Activated T-helper 1 cell treated with anti-CD3 and anti-CD28 coated beads, Interleukin-2, amount 50 U/mL, for 16 hours (primary cell): ENCODE measurements at places on chromosomes 1 and 21.

DNA sequence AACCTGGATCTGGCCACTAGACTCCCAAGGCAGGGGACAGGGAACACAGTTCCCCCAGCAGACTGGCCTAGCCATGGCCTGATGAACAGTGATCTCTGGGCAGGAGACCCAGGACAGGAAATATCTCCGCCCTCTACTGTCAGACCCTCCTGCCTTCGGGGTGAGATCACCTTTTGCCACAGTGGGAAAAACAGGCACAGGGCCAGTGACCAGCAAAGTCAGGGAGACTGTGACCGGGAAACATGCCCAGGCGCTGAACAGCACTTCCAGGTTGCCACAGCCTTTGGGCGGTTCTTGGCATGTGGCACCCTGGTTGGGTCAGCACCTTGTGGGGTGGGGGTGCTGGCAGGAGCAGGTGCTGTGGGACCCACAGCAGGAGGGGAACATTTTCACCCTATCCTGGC is 8.9 kb upstream of the ZNF669 start:
- DNase-seq, result no peak

GRCh38 chr1:85049735-85050166 is 1.5 kb upstream of the MCOLN3 start:
- no peak for DNase-seq

- DNase-seq, result no peak
These were observed 5.6 kb downstream of the RORC start for GRCh38 chr1:151825751-151826660.

- DNase-seq, result no peak
These were observed 73.4 kb upstream of the SERTAD4 start for GRCh38 chr1:210159211-210159610.

- no peak for DNase-seq
These were observed 3.6 kb downstream of the YBEY start for GRCh38 chr21:46289655-46290179.

DNA sequence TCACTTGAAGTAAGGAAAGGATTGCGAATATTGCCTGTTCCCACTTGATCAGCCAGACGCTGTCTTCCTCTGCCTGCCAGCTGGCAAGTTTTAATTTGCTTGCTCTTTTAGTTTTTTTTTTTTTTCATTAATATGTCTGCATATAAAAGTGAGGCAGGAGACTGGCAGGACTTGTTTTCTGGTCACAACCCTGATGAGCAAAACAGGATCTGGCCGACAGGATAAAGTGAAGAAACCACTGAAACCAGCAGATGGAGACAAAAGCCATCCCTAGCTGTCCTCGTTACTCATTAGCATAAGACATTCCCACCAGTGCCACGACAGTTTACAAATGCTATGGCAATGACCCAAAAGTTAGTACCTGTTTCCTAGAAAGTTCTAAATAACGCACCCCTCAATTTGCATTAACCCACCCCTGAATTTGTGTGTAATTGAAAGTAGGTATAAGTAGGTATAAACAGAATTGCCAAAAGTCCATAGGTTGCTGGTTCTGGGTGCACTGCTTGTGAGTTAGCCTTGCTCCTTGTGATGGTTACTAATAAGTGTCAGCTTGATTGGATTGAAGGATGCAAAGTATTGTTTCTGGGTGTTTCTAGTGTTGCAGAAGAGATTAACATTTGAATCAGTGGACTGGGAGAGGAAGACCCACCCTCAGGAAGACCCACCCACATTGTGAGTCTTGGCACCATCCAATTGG is 60.8 kb downstream of the ZNF684 start:
- DNase-seq, result no peak

- DNase-seq, result no peak
These were observed 23.6 kb downstream of the OPTC start for GRCh38 chr1:203517426-203518110.

DNA sequence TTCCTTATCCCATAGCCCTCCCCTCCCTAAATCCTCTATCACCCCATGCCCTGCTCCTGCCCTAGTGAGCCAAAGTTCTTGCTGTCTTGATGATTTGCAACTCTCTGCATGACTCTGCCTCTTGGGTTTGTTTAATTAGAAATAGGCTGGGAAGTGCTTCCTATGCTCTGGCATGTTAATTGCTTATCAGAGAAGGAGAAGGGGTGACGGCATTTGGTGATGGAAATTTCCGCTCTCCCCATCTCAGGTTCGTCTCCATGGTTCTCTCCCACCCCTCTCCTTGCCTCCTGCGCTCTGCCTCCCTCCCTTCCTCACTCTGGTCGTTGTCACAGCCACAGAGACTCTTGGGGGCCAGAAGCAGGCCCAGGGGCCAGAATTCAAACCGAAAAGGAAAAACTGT is 68.9 kb downstream of the LRRN2 start:
- no peak for DNase-seq

- DNase-seq, result no peak
These were observed 13.5 kb downstream of the SLC2A1 start for GRCh38 chr1:42945164-42945563.

DNA sequence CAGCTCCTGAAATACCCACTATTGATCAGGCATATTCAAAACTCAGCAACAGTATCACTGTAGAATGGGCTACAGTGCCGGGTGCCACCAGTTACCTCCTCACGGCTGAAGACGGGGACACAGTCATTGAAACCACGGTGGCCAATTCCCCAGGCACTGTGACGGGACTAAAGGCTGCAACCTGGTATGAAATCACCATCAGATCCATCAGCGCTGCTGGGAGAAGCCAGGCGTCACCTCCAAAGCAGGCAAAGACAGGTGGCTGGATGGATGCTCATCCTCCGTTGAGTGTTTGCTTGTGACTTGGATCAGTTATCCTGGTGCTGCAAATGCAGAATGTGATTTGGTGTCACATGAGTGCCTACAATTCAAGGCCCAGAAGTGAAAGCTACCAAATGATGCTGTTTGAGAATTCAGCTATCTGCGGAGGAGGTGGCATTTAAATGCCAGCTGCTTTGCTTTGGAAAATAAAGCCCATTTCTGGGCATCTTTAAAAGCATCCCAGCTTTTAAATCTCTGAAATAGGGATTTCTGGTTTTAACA is 5.1 kb downstream of the FNDC7 start:
- no peak for DNase-seq

DNA sequence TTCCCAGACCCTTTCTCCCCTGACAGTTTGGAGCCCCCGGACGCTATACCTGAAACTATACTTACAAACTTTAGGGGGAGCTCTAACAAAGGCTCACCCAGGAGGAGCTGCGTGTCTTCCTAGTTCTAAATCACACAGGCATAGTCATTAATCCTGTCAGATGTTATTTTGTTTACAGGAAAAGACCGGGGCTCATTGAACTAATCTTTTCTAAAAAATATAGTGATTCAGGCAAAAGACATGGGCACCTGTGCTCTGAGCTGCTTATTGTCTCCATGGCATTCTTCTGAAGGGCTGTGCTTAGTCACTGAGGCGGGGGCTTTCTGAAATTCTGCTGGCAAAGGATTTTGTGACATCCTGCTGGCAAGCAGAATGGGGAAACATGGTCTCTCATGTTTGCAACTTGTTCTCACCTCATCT is 1577.0 kb downstream of the NCAM2 start:
- DNase-seq, result no peak

DNA sequence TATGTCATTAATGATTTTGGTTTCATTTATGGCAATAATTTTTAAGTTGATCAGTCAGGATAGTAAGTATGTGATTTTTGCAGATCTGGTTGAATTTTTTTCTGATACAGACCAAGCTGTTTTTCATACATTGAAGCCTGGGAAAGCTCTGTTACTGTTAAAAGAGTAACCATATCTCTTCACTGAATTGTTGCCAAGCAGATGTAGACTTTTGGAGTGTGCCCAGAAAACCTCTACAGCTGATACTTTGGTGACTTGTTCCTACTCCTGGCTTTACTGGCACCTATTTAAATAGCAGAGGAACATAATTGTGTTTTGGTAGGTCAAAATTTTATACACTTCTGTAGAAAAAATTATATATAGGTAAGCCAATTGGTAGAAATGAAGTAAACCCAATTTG is 49.4 kb downstream of the NFIA start:
- DNase-seq, result no peak

- no peak for DNase-seq
These were observed 50.1 kb downstream of the RASAL2 start for GRCh38 chr1:178143730-178144690.

DNA sequence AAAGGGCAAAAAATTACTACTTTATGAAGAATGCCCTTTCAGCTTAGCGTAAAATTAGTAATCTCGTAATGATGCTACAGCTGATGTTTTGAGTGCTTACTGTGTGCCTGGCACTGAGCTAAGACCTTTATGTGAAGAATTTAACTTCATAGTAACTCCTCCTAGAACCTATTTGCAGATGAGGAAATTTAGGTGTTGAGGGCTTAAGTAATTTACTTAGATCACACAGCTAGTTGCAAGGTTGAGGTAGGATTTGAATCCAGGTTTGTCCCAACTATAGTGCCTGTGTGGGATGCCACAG is 1.4 kb downstream of the ZMYM4 start:
- DNase-seq, result no peak

- DNase-seq, result no peak
These were observed 2.0 kb downstream of the RCSD1 start for GRCh38 chr1:167631936-167632614.

GRCh38 chr1:197903196-197903514 is 725 bp downstream of the C1orf53 start:
- no peak for DNase-seq

- no peak for DNase-seq
These were observed 1.0 kb downstream of the TMEM51 start for GRCh38 chr1:15154480-15155036.

- no peak for DNase-seq
These were observed 34.5 kb upstream of the ACTRT2 start for GRCh38 chr1:2986549-2987305.

DNA sequence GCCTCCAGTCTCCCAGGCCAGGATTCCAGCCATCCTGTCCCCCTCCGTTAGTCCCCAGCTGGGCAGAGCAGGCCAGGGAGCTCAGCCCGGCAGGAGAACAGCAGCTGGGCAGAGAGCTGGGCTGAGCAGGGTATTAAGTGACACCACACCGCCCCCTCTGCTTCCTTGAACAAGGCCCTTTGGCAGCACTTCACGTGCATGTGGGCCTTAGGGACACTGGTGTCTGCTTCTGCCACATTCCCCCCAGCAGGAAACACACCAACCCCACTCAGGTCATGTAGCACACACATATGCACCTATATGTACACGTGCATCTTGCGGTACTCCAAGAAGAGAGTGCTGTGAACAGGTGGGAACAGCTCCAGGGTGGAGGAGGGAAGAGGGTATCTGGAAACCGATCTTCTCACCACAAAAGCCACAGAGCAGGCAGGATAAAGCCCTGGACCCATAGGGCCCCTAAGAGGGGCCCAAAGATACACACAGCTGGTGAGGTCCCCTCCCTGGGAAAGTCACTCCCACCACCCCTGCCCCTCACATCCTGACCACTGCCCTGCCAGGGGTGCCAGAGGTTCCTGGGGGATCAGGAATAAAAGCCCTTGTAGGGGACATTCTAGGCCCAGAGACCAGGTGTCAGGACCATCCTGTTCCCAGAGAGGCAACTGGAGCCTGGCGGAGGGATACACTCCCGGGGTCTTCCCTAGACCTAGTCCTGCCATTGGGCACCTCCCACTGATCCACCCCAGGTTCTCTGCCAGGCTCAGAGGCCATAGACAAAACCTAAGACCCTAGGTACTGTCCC is 4.5 kb downstream of the EPHA2 start:
- DNase-seq, result no peak

- DNase-seq, result no peak
These were observed 4.5 kb upstream of the ZNF697 start for GRCh38 chr1:119652587-119652986.

DNA sequence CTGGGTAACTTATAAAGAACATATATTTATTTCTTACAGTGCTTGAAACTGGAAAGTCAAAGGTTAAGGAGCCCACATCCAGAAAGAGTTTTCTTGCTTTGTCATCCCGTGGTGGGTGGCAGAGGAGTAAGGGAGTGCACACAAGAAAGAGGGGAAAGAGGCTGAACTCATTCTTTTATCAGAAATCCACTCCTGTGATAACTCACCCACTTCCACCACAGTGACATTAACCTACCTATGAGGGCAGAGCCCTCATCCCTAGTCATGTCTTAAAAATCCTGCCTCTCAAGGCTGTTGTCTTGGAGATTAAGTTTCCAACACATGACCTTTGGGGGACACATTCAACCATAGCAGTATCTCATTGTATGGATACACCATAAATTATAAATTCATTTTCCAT is 32.5 kb upstream of the RGS4 start:
- no peak for DNase-seq

GRCh38 chr1:64004451-64005025 is 198.9 kb upstream of the UBE2U start:
- no peak for DNase-seq

DNA sequence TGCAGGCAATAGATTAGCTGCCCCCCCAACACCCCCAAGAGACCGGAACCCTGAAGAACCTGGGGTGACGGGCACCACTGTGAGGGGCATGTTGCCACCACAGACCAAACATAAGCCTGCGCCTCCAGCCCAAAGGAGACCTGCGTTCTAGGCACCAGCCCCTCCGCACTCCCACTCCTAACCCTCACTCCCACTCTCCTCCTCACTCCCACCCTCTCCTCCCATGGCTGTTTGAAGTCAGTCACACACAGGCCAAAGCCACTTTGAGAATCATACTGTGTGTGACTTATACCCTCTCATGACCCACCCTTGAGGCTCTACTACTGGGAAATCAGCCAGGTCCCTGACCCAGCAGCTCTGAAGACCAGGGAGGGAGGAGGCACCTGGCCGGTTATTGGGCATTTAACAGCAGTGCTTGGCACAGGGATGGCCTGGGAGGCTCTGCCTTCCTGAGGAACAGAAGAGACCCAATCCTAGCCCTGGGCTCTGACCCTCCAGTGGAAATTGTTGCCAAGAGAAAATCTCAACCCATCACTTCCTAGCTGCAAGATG is 43.5 kb downstream of the FBXO2 start:
- DNase-seq, result no peak

GRCh38 chr1:165942062-165942461 is 114.6 kb downstream of the UCK2 start:
- DNase-seq, result no peak

- no peak for DNase-seq
These were observed 54.0 kb downstream of the RPAP2 start for GRCh38 chr1:92352856-92353255.

GRCh38 chr21:45640888-45641479 is 2.5 kb upstream of the PCBP3 start:
- no peak for DNase-seq

- no peak for DNase-seq
These were observed 6.5 kb upstream of the CDC20 start for GRCh38 chr1:43352351-43352705.
